AG04449 (cell line): ENCODE measurements at places on chromosomes 12 and 14.

DNA sequence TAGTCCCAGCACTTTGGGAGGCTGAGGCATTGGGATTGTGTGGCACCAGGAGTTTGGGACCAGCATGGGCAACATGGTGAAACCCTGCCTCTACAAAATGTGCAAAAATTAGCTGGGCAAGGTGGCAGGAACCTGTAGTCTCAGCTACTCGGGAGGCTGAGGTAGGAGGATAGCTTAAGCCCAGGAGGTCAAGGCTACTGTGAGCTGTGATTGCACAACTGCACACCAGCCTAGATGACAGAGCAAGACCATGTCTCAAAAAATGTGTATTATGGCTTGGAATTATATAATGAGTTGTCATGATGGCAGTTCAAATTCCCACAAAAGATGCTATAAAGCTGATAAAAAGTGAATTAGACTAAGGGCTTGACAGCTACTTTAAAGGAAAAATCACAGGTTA is 20.6 kb upstream of the TMPRSS12 start:
- no peak for DNase-seq

DNA sequence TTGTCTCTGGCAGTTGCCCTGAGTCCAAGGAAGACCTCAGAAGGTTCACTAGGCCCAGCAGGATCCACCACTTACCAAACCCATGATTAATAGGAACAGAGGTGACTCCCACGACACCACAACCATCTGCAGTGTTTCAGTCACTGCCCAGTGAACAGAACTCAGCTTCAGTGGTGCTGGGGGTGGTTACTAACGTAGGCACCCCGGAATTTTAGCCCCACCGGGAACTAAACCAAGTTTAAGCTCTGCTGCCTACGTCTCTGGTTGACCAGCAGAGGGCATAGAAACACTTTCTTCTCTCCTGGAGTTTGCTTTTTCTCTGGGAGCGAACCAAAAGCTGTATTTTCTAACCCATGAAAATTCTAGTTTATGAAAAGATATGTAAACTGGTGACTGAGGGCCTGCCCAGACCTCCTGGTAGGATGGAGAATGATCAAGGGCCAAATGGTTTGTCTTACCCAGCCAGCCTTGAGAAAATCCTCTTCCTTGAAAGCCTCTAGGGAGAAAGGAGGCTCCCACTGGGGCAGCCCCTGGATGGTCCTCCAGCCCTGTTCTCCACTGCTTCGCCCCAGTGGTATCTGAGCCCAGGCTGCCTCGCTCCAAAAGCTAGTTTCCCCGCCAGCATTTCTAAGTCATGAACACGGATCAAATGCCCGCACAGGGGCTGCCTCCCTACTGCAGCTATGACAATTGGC is 379.8 kb downstream of the DPF3 start:
- peak; percentile 14 for DNase-seq

DNA sequence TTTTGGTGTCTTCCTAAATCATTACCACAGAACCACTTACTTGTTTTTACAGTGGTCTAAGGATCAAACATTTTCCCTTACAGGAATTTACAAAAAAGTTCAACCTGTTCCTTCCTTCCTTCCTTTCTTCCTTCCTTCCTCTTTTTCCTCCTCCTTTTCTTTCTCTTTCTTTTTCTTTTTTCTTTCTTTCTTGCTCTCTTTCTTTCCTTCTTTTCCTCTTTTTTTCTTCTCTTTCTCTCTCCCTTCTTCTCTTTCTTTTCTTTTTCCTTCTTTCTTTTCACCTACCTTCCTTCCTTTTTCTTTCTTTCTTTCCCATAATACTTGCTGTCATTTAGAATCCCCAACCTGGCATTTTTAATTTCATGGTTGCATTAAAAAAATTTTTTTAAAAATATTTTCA is 59.2 kb upstream of the PPP4R3A start:
- DNase-seq: no peak

GRCh38 chr14:77110286-77110685 is 12.2 kb downstream of the CIPC start:
- DNase-seq: no peak

DNA sequence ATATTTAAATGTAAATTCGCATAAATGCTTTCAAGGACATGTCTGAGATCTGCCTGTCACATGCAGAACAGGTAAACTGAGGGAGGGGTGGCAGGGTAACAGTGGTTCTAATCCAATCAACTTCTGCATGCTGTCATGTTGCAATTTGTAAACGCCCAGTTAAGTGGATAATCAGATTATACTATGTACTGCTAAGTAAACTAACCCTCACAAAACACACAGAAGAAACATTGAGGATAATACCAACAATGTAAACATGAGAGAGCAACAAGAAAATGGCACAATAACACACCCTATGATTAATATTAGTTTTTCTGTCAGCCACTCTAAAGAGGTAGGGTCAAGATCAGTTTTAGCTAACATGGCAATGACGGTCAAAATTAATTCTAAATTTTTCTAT is 123.7 kb downstream of the KIF21A start:
- no peak for DNase-seq

DNA sequence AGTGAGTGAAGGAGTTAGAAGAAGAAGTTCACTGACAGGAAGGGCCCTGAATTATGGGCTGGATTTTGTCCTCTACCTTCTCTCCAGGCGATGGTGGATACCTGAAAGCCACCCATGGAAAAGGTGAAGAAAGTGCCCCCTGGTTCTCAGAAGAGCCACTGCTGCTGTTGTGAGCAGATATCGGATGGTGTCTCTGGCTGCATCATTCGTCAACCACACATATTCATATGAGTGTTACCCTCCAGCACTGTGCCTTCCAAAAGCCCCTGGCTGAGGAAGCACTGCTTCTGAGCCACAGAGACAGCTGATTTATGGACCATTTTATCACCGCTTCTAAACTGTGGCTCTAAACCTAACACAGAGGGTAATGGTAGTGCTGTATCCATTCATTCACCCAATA is 2.0 kb upstream of the ACTN1 start:
- DNase-seq: no peak

DNA sequence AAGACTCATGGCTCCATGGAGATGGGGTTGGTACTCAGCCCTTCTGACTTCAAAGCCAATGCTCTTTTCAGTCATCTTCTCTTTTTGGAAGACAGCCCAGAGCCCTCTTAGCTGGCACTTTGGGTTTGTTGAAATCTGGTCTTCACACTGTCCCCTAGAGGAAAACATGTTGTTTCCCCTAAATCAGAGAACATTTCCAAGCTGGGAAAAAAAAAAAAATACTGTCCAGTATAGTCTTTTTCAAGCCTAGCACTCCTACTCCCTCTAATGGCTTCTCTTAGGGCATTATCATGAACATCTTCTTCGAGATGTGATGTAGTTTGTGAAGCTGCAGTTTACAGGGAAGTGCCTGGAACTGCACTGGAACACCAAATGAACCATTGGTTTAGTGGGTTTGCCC is 3.0 kb upstream of the ZC3H14 start:
- no peak for DNase-seq

- no peak for DNase-seq
Observed at GRCh38 chr14:85519661-85520305, 10.2 kb upstream of the FLRT2 start.

DNA sequence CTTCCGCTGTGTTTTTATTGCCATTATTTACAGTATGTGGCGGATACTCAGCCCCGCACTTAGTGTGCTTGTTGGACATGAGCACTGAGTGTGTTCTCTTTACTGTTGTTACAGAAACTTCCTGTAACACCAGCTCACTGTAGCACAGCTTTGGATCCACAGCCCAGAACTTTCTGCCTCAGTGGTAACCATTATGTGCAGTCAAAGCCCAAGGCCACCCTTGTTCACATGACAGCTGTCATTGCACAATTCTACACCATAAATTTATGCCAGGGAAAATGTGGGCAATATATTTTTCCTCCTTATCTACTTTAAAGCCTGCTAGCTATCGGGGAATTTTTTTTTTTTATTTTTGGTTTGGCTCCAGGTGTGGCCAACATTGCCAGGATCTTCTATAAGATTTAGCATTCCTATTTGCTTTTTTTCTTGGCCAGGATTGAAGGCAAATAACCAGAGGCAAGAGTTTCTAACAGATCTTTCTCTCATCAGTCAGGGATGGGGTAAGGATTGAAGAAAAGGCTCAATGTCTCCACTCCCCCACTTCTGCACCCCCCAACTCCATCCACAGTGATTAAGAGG is 176.0 kb upstream of the PELI2 start:
- DNase-seq: no peak

- DNase-seq: no peak
Observed at GRCh38 chr14:73773441-73774240, 59.5 kb upstream of the PNMA1 start.

- DNase-seq: peak; percentile 19
Observed at GRCh38 chr12:121709478-121709961, 3.0 kb upstream of the TMEM120B start.
